ENCODE measurements at places on chromosomes 12 and 14. TPM values are rescaled to one million over a fixed set of nuclear protein-coding genes. Genes with fewer than 3 reads are reported as not detected.
A peak's percentile ranks its signal among the peaks of the same experiment; 100 is the strongest.

Gene TSPAN8
- total RNA-seq = not detected

DNA sequence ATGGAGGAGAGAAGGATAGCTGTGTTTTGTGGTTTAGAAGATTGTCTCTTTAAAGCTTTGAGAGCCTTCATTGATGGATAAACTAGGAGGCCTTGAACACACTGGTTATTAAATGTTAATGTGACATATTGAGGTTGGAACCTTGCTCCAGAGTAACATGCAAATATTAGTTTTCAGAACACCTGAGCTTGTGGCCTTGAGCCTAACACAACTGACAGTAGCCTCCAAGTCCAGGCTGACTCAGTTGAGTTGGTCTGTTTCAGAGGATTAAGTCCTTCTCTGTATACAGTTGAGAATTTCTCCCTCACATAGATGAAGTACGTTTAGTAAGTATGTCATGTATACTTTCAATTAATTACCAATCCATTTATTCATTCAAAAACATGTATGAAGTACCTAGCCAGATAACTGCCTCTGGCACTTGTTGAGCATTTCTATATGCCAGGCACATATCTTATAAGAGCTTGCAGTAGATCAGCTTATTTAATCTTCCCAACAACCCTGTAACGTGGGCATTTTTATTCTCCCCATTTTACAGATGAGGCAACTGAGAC is 63.5 kb downstream of the ELK3 start:
- peaks cover 30% of the 10 kb centered on the region for H3K36me3 ChIP-seq
- no peak for DNase-seq
- peaks cover 6% of the 10 kb centered on the region for H3K27me3 ChIP-seq

Gene BEST3
- 0.12 TPM for total RNA-seq

Gene KRT85
- not detected for total RNA-seq

GRCh38 chr14:60222820-60223219 is 26.2 kb upstream of the PPM1A start:
- no peak overlapping the region for H3K27ac ChIP-seq
- no peak overlapping the region for H3K4me3 ChIP-seq
- H3K27me3 ChIP-seq = peaks cover 3% of the 10 kb centered on the region
- H3K4me1 ChIP-seq = no peaks in the 10 kb centered on the region
- H3K36me3 ChIP-seq = no peaks in the 10 kb centered on the region

Gene NPFF
- total RNA-seq = not detected

GRCh38 chr14:90628825-90629224 is 187.4 kb downstream of the TTC7B start:
- no peak for DNase-seq
- H3K27me3 ChIP-seq = no peaks in the 10 kb centered on the region
- no peak overlapping the region for H3K27ac ChIP-seq
- no peak overlapping the region for H3K4me3 ChIP-seq
- peaks cover 50% of the 10 kb centered on the region for H3K4me1 ChIP-seq

DNA sequence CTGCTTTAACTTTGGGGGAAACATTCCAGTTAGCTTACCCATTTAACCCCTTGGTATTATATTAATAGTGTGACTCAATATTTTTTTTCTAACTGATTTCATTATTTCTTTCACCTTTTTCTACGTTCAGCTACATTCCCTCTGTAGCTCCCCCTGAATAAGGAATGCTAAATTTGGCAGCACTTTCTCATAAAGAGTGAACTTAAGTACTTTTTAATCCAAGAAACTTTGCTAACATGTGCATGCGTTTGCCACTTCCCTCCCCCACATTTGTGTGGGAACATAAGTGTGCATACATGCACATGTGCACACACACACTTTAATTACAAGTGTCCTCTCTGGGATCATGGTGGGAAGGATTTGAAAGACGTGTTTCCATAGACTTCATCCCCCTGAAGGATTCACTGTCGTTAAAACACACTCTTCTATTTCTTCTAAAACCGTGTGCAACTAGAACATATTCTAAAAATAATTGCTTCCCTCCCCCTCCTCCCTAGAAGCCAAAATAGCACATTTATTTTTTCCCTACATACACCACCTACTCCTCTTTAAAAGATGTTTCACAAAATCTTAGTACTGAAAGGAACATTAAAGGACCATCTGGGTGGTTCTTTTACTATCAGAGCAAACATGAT is 142.6 kb downstream of the PPM1H start:
- H3K36me3 ChIP-seq = no peaks in the 10 kb centered on the region
- no peak overlapping the region for H3K4me3 ChIP-seq
- H3K4me1 ChIP-seq = peaks cover 51% of the 10 kb centered on the region

- no peak overlapping the region for H3K4me3 ChIP-seq
- no peaks in the 10 kb centered on the region for H3K4me1 ChIP-seq
- H3K27ac ChIP-seq = no peak overlapping the region
- H3K36me3 ChIP-seq = no peaks in the 10 kb centered on the region
- no peaks in the 10 kb centered on the region for H3K27me3 ChIP-seq
- no peak for DNase-seq
These were observed 95.5 kb upstream of the FAR2 start for GRCh38 chr12:29053567-29053966.

GRCh38 chr14:100587086-100587762 is at the start of gene BEGAIN:
Gene BEGAIN, minus strand, starts transcription at chr14:100587417. Its CDS starts 127 bp downstream, at chr14:100587290.
- H3K27me3 ChIP-seq = peaks cover 20% of the 10 kb centered on the region
- H3K27ac ChIP-seq = no peak within 1 kb of the TSS
- H3K36me3 ChIP-seq = no peaks in the 10 kb centered on the region
- DNase-seq = no peak
- H3K4me1 ChIP-seq = no peaks in the 10 kb centered on the region

DNA sequence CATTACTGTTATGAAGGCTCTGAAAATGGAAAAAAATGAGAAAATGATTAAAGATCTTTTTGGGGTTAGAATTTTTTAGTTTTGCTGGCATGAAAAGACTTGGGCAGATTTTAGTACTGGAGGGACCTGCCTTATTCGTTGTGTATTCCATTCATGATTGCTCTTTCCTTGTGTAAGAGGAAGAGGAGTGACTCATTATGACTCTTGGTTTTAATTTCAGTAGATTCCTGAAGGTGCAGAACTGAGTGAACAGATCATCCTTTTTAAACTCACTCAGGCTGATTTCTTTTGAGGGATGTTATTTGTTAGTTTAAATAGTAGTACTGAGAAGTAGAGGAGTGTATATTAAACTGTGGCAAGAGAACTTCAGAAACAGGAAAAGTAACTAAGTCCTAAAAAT is 41.6 kb downstream of the AKAP6 start:
- no peak overlapping the region for H3K27ac ChIP-seq
- H3K27me3 ChIP-seq = no peaks in the 10 kb centered on the region
- H3K4me3 ChIP-seq = peak overlapping the region; percentile 21
- peak; percentile 80 for DNase-seq
- H3K36me3 ChIP-seq = no peaks in the 10 kb centered on the region
- peaks cover 38% of the 10 kb centered on the region for H3K4me1 ChIP-seq

Gene DDX47
- total RNA-seq = 85.8 TPM

Gene AQP2
- not detected for total RNA-seq

Gene NGB
- total RNA-seq = not detected

DNA sequence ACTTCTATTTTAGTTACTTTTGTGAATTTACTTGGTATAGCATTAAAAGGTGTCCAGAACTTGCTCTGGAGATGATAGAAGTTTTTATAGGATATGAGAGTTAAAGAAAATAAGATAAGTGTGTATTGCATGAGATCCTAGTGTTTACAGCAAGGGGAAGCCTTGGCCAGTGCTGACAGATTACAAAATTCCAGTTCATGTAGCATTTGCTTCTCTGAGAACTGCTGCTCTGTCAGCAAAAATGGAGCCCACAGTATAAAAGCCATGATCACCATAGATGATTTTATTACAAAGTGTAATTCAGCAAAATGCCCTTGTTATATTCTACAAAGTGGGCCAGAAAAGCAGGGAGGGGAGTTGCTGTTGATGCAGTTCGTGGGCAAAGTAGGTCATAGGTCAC is 40.0 kb upstream of the ATF1 start:
- peaks cover 11% of the 10 kb centered on the region for H3K4me1 ChIP-seq
- no peaks in the 10 kb centered on the region for H3K27me3 ChIP-seq
- DNase-seq = no peak
- H3K36me3 ChIP-seq = peaks cover 21% of the 10 kb centered on the region

Gene MORN3
- total RNA-seq = 0.23 TPM

DNA sequence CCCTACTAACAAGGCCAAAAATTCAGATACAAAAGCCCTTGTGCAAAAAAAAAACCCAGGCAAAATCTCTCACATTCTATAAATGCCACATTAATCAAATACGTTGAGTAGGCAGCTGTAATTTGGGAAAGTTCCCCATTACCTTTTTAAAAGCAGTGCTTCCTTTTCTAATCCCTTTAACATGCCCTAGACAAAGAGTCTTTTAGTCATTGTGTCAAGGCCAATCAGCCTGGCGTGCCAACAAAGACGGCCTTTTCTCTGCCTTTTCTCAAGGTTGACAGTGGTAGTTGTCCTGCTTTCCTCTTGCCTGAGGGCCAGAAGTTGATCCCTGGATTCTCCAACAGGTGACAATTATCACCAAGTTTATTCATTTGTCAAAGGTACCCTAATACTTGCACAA is 62.5 kb upstream of the METAP2 start:
- H3K4me3 ChIP-seq = no peak overlapping the region
- DNase-seq = no peak
- H3K27me3 ChIP-seq = peaks cover 11% of the 10 kb centered on the region
- no peaks in the 10 kb centered on the region for H3K36me3 ChIP-seq
- H3K4me1 ChIP-seq = peaks cover 23% of the 10 kb centered on the region

- H3K4me1 ChIP-seq = peaks cover 18% of the 10 kb centered on the region
- peaks cover 4% of the 10 kb centered on the region for H3K36me3 ChIP-seq
- DNase-seq = no peak
- H3K27ac ChIP-seq = no peak overlapping the region
These were observed 4.7 kb upstream of the CHST11 start for GRCh38 chr12:104452087-104452486.

DNA sequence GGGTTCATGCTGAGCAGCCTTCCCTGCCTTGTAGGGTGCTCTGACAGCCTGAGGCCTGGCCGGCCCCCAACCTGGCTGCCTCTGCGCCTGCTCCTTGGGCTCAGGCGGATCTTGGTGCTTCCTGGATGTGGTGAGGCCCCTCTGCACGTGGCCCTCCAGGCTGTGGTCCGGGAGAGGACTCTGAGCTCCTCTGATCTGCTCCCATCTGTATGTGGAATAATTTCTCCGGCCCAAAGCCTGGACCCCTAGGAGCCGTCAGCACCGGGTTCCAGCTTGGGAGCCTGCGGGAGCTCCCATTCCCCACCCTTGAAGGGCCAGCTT is 21.3 kb upstream of the EIF2B2 start:
- peak overlapping the region; percentile 72 for H3K27ac ChIP-seq
- H3K4me1 ChIP-seq = peaks cover 43% of the 10 kb centered on the region
- peaks cover 2% of the 10 kb centered on the region for H3K27me3 ChIP-seq
- H3K36me3 ChIP-seq = no peaks in the 10 kb centered on the region
- no peak for DNase-seq
- H3K4me3 ChIP-seq = no peak overlapping the region

Gene RPGRIP1
- not detected for total RNA-seq

DNA sequence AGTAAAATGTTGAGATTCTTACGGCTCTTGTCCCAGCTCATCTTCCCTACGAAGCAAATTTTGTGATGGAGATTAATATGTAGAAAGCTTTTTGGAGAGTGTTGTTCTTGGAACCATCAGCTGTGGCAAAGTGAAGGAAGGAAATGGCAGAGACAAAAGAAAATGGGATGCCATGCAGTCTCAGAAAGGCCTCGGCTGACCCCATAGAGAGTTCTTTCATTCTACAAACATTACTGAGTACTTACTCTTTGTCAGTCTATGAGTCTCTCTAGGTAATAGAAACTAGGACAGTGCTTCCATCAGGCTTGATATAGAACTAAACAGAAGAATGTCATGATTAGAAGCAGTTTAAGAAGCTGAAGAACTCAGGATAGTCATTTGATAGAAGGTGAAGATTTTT is 134.1 kb downstream of the PLEKHA5 start:
- H3K36me3 ChIP-seq = peaks cover 4% of the 10 kb centered on the region
- no peak for DNase-seq
- no peaks in the 10 kb centered on the region for H3K27me3 ChIP-seq
- no peak overlapping the region for H3K27ac ChIP-seq

GRCh38 chr14:64826333-64826732 is 53.4 kb downstream of the SPTB start:
- no peaks in the 10 kb centered on the region for H3K36me3 ChIP-seq
- DNase-seq = peak; percentile 44
- no peak overlapping the region for H3K4me3 ChIP-seq
- H3K4me1 ChIP-seq = peaks cover 47% of the 10 kb centered on the region
- H3K27ac ChIP-seq = peak overlapping the region; percentile 46
- H3K27me3 ChIP-seq = peaks cover 4% of the 10 kb centered on the region

DNA sequence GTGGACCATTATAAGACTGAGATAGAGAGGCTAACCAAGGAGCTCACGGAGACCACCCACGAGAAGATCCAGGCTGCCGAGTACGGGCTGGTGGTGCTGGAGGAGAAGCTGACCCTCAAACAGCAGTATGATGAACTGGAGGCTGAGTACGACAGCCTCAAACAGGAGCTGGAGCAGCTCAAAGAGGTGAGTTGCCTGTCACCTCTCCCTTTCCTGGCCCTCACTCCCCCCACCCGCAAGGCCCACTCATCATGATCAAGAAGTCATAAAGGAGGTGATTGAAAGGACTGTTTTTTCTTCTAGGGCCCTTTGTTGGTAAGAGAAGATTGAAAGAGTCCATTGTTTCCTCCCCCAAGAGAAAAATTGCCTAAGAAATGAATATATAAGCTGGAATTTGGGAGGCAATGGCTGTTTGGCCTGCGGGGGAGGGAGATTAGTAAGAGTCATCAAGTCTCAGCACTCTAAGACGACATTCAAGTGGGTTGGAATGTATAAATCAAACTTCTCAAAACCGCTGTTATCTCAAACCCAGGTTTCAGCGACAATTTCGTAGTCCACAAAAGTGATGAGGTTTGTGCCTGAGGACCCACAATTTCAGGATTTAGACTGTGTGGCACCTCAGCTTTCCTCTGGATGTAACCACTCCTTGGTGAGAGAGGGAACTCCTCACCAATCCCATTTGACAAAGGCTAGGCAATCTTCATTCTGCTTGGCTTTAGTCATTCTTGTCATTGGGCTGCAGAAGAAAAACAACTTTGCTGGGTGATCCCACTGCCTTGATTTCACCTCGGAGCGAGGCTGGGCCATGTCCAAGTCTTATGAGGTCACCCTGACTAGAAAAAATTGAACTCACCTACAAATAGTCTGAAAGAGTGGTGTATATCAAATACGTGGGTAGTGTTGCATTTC is 966 bp downstream of the BICD1 start:
- peak; percentile 71 for DNase-seq
- peaks cover 36% of the 10 kb centered on the region for H3K4me1 ChIP-seq
- H3K4me3 ChIP-seq = peak overlapping the region; percentile 95
- peaks cover 8% of the 10 kb centered on the region for H3K36me3 ChIP-seq

GRCh38 chr12:115910057-115910456 is 367.4 kb downstream of the MED13L start:
- no peak overlapping the region for H3K27ac ChIP-seq
- no peak for DNase-seq
- H3K27me3 ChIP-seq = peaks cover 12% of the 10 kb centered on the region
- H3K4me1 ChIP-seq = no peaks in the 10 kb centered on the region
- H3K4me3 ChIP-seq = no peak overlapping the region

Gene TEX52
- total RNA-seq = not detected

DNA sequence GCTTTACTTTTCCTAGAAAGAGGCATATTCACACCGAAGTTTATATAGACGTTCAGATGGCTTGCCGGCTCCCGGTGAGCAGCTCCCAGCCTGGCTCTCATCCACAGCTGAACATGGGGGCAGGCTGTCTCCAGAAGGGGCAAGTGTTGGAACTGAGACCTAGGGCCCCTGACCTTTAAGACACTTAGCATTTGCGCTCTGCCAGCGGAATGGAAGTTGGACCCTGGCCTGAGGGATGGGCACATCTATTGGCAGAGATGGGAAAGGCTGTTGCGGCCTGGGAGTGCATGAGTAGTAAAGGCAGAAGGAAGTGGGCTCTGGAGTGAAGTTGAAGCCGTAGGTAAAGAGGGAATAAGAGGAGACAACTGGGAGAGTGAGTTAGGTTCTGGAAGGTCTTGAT is 54.2 kb upstream of the TSPAN9 start:
- DNase-seq = no peak
- H3K36me3 ChIP-seq = peaks cover 15% of the 10 kb centered on the region
- H3K4me3 ChIP-seq = no peak overlapping the region
- H3K27me3 ChIP-seq = no peaks in the 10 kb centered on the region
- H3K27ac ChIP-seq = no peak overlapping the region
